ENCODE measurements at places on chromosomes 2 and 18.

GRCh38 chr18:44651918-44652572 is 28.6 kb upstream of the SETBP1 start:
- DNase-seq, result no peak

DNA sequence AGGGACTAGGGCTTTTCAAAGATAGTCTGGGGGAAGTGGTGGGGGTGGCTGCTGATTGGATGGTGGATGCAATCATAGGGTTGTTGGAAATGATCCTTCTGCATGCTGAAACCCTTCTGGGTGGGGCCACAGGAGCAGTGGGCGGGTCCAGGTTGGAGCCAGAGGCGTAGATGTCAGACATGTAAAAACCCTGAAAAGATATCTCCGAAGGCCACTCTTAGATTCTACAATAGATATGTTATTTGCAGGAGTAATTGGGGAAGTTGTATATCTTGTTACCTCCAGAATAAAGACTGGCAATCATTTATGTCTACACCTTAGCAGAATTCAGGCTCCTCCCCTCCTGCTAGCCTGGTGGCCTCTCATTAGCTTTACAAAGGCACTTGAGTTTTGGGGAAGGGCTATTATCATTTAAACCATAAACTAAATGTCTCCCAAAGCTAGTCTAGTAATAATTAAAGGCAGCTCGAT is 8.2 kb upstream of the FAM98A start:
- no peak for DNase-seq

DNA sequence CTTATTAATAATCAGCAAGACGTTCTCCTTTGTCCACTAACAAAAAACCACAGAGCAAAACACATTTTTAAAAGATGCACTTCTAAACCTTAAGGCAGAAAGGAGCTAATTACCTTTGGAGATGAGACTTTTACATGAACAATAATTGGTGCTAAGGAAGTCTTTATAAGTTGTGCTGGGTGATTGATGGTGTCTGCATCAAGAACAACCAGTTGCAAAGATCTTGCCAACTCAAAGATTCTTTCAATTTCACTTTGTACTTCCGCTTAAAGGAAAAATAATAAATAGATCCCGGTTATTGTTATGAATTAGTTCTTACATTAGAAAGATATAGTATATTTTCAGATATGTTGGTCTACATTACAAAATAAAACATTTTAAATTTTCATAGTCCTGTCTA is 26.9 kb upstream of the ARL5A start:
- DNase-seq, result no peak

GRCh38 chr2:181178130-181178529 is 197.7 kb downstream of the UBE2E3 start:
- DNase-seq, result no peak

DNA sequence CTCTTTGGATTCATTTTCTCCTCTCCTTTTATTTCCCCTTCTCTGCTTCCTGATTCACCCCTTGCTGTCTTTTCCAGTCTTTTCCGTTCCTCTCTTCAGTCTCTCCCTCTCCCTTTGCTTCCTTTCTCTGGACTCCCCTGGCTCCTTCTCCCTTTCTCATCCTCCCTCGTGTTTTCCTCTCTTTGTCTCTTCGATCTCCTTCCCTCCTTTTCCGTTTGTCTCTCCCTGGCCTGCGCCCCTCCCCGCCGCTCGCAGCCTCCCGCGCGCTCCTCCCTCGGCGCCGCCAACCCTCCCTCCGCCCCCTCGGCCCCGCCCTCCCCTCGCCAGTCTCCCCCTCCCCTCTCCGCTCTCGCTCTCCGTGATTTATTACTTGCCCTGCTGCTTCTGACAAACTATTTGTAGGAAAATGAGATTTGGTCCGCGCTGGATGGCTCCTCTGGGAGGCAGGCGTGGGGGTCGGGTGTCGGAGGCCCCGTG is 46.0 kb upstream of the PAX8 start:
- peak; percentile 75 for DNase-seq

GRCh38 chr2:85843543-85843942 is 45.2 kb downstream of the ST3GAL5 start:
- DNase-seq, result no peak

GRCh38 chr2:72952961-72953360 is 35.6 kb downstream of the EMX1 start:
- DNase-seq, result no peak

- DNase-seq, result no peak
These were observed 188.9 kb upstream of the RPRM start for GRCh38 chr2:153667475-153667874.

- DNase-seq, result peak; percentile 53
These were observed 16.8 kb upstream of the ATP8B1 start for GRCh38 chr18:57819671-57820460.
